A549 treated with Mapracorat at 1 μM for 4 hours (cell line): ENCODE measurements at places on chromosomes 3 and 15. TPM values are rescaled to one million over a fixed set of nuclear protein-coding genes. Genes with fewer than 3 reads are reported as not detected.

The TGM5 gene
- total RNA-seq: not detected in 5 replicates

The HDAC11 gene
- 6.5 to 9.1 TPM (median 8.4 TPM) in 5 replicates for total RNA-seq

The LRRC28 gene
- 13.6 to 17.1 TPM (median 15.0 TPM) in 5 replicates for total RNA-seq

The CLDND1 gene
- 46.3 to 65.9 TPM (median 61.6 TPM) in 5 replicates for total RNA-seq

The CFAP44 gene
- total RNA-seq: 1.1 to 1.8 TPM (median 1.4 TPM) in 5 replicates

The INKA1 gene
- total RNA-seq: 1.4 to 3.1 TPM (median 2.1 TPM) in 5 replicates

The NRG4 gene
- 0.44 to 1.3 TPM (median 0.73 TPM) in 5 replicates for total RNA-seq

The FSTL1 gene
- total RNA-seq: 47.2 to 76.1 TPM (median 62.4 TPM) in 5 replicates

The RPL15 gene
- 2,921 to 3,544 TPM (median 2,997 TPM) in 5 replicates for total RNA-seq

The VILL gene
- total RNA-seq: 0.07 to 0.32 TPM (median 0.18 TPM) in 4 of 5 replicates, not detected in the other

The RETNLB gene
- not detected in 5 replicates for total RNA-seq

The MFN1 gene
- total RNA-seq: 15.7 to 21.6 TPM (median 19.1 TPM) in 5 replicates

The GP9 gene
- not detected in 5 replicates for total RNA-seq

The HAUS2 gene
- total RNA-seq: 18.1 to 22.3 TPM (median 21.0 TPM) in 5 replicates

The PLA2G4B gene
- total RNA-seq: 0.78 to 2.1 TPM (median 1.7 TPM) in 5 replicates

The SCAANT1 gene
- total RNA-seq: 1.7 TPM in 1 of 5 replicates, not detected in the others

The GABRR3 gene
- total RNA-seq: not detected in 5 replicates

The ADPRH gene
- total RNA-seq: 2.3 to 3.3 TPM (median 2.7 TPM) in 5 replicates

The DAZL gene
- total RNA-seq: not detected in 5 replicates

The ARPIN gene
- total RNA-seq: 10.1 to 14.3 TPM (median 11.4 TPM) in 5 replicates

The LEKR1 gene
- 0.57 to 2.1 TPM (median 0.73 TPM) in 5 replicates for total RNA-seq

The IGDCC3 gene
- 0.09 to 0.19 TPM (median 0.12 TPM) in 5 replicates for total RNA-seq

The HCN4 gene
- 0.25 to 0.38 TPM (median 0.33 TPM) in 5 replicates for total RNA-seq

The SEMA3F gene
- total RNA-seq: 11.5 to 17.8 TPM (median 16.4 TPM) in 5 replicates

The NR2E3 gene
- 0.08 to 0.31 TPM (median 0.25 TPM) in 5 replicates for total RNA-seq

The LIPC gene
- total RNA-seq: 0.09 to 0.15 TPM (median 0.14 TPM) in 4 of 5 replicates, not detected in the other

The MST1R gene
- 6.1 to 8.3 TPM (median 7.6 TPM) in 5 replicates for total RNA-seq

The CHCHD6 gene
- 16.2 to 23.2 TPM (median 21.4 TPM) in 5 replicates for total RNA-seq

The ZNF80 gene
- not detected in 5 replicates for total RNA-seq
